ENCODE measurements at places on chromosomes 2 and 18.

DNA sequence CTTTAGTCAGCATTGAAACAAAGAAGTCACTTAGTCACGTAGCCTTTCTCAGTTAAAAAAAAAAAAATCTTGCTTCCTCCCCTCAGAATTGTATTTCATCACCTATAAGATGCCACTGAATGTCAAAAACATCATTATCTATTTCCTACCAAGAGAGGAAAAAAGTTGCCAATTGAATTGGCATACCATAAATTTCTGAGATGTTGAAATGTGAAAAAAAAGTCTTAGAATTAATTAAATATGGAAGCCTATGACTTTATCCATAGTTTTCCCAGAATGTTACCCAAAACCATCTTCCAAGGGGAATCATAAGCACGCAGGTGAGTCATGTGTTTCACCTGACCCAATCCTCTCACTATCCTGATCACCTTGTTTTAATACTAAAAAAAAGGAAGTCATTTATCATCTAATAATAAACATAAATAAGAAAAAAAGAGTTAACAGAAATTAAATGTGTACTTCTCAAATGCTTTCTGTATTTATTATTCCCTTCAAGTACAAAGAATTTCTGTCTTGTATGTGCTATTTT is 205.7 kb downstream of the TCF4 start:
- DNase-seq: no peak

DNA sequence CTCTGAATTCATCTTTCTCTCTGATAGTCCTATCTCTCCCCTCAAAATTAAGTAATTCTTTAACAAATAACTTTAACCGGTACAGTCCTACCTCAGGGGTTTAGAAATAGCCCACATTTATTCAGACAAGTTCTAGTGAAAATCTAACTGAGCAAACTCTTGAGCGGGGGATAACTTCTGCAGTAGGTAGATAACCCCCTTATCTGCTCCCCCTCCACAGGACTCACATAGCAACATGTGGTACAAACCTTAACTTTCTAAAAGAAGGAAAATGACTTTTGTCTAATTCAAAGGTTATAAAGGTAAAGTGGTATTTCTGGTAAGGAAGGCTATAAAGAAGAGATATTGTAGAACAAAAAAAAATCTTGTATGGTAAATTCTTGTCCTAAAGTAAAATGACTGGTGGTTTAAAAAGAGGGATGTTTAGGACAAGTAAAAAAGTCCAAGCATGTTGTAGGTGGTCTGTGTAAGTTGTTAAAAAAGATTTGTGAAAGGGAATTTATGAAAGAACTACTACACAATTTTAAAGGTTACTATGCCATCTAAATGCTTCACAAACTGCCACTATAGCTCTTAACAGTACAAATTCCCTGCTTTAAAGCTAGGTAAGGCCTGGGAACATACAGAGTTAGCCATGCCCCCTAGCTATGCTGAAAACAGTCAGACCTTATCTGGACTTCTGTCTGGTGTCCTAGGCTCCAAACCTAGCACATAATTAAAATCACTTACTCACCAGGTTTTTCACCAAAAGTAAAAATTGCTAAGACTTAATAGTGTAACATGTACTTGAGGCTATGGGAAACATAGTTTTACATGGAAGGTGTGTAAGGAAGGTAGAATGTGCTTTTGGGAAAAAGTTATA is 8.1 kb upstream of the RPIA start:
- no peak for DNase-seq

GRCh38 chr18:42164556-42164955 is 209.5 kb downstream of the PIK3C3 start:
- DNase-seq: no peak

DNA sequence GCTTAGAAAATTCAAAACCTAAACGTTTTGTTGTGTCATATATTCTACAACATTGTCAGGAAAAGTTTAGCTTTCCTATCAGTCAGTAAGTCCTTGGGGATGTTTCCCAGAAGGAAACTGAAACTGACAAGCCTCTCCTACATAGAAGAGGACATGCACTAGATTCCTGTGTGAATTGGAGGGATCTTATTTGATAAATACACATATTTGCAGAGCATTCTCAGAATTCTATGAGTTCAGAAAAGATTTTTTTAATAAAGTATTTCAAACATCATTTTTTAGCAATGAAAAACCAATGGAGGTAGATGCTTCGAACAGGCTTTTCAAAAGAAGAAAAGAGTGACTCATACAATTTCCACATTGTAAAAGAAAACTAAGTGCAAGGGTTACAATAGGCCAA is 1706.7 kb downstream of the SUCLG1 start:
- DNase-seq: no peak

- DNase-seq: no peak
These were observed 120.6 kb upstream of the SP3 start for GRCh38 chr2:174085781-174086180.

DNA sequence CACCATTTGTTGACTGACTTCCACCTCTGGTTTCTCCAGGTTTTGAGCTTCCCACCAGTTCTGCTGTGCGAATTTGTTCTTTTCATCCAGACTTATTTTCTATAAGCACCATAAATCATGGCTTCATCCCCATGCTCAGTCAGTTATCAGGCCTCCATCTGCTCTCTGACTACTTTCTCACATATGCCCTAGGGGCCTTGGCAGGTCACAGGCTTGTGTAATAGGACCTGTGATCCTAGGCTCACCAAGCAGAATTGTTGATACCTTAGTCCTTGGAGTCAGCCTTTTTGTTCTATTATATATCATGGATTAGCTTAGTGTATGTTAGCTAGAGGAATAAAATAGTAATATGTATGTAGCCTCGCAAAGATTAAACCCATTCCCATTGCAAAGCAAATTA is 284.2 kb upstream of the TANK start:
- DNase-seq: no peak

GRCh38 chr2:132497591-132497990 is 81.0 kb downstream of the GPR39 start:
- DNase-seq: no peak

- no peak for DNase-seq
These were observed 79.8 kb downstream of the VAPA start for GRCh38 chr18:9993521-9994025.

- DNase-seq: no peak
These were observed 100.8 kb downstream of the COLEC12 start for GRCh38 chr18:399631-400135.

DNA sequence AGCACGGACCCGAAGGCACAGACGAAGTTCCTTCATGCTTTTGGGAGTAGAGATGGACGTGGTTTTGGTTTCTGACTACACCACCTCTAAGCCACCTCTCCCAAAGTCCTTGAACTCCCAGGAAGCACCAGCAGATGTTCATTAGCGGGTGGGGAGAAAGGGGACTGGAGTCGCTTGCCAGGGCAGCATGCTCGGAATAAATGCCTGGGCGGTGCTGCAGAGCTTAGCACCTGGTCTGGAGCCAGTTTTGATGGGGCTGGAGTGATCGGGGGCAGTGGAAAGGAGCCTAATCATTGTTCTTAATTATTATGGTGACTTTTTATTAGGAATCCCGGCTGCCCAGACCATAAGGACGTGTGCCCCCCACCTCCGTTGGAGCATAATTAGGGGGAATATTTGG is 220.8 kb downstream of the TFCP2L1 start:
- DNase-seq: no peak

DNA sequence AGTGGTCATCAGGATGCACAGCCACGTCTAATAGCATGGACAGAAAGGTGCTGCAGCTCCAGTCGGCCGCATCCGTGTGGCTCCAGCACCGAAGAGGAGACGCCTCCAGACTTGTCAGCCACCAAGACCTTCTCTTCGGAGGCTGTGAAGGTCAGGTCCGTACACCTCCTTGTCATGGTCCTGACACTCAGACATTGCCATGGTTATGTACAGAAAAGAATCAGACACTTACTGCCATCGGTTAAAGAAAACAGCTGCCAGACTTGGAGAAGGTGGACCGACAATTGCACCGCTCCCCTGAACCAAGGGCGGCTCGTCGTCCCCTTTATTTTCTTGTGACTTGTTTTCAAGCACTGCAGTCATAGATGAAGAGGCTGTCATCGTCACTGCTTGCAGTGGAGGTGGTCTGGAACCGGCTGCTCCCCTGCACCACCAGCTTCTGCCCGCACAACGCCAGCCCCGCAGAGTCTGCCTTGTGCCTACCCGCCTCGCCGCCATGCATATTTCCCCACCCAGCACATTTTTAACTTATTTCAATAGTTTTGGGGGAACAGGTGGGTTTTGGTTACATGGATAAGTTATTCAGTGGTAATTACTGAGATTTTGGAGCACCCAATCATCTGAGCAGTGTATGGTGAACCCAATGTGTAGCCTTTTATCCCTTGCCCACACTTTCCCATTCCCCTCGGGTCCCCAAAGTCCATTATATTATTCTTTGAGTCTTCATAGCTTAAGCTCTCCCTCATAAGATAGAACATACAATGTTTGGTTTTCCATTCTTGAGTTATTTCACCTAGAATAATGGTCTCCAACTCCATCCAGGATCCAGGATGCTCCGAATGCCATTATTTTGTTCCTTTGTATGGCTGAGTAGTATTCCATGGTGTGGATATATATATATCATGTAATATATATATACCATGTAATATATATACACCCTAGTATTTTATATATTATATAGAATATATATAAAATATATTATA is 18.1 kb downstream of the FBXO48 start:
- no peak for DNase-seq

GRCh38 chr2:206245265-206245672 is 29.2 kb upstream of the ZDBF2 start:
- DNase-seq: no peak

DNA sequence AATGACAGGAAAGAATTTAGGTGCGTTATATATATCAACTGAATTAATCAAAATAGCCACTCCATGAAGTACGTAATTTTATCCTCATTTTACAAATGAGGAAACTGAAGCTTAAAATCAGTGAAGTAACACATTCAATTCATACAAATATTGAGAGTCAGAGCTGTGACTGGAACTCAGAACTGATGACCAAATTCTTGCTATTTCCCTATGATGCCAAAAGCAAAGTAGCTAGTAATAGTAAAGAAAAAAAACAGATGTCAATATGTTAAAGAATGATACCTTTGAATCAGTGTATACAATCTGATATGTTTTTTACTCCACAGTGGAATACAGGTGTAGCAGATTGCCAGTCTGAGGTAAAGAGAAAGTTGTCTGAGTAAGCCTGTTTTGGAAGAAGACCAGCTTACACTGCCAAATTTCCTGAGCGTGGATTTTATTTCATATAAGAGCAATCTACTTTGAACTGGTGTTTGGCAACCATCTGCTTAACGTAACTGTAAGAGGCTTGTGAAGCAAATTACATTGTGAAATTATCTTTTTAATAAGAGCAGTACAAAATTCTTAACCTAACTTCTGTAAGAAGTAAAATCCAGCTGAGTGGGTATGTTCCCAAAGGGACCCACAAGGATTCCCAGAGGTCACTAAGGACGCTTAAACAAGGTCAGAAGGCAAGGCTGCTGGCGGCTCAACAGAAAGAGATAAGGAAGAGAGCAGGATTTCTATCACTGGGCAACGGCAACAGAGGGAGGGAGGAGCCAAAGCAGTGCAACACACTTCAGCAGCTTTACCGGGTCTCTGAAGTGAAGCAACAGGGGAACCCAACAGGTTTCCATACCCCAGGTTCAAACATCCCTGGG is 85.6 kb downstream of the IKZF2 start:
- DNase-seq: peak; percentile 27

- DNase-seq: no peak
These were observed 17.4 kb upstream of the FOSL2 start for GRCh38 chr2:28375236-28375635.

- DNase-seq: no peak
These were observed 74.4 kb upstream of the ASB18 start for GRCh38 chr2:236338495-236339184.

DNA sequence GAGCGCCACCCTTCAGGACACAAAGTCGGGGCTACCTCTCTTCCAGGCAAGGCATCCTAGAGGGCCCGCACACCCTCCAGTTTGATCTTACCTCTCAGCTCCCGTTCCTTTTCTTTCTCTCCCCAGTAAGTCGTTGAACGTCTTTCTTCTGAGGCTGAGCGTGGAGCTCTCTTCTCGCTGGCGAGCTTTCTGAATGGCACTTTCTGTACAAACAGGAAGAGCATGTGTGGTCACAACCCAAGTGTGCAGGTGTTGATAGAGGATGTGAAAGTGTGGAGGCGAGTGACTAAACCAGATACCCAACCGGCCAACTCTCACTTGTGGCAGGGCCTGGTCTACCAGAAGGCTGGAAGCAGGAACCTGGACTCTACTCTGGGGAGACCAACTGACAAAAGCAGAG is at the start of gene AFF3:
Gene AFF3, minus strand, starts transcription at position 198 of the 400 bp plus-strand sequence. CDS start 38,136 bp downstream, outside the sequence.
- DNase-seq: no peak

- DNase-seq: no peak
These were observed 314.9 kb downstream of the AFF3 start for GRCh38 chr2:99827296-99827999.

DNA sequence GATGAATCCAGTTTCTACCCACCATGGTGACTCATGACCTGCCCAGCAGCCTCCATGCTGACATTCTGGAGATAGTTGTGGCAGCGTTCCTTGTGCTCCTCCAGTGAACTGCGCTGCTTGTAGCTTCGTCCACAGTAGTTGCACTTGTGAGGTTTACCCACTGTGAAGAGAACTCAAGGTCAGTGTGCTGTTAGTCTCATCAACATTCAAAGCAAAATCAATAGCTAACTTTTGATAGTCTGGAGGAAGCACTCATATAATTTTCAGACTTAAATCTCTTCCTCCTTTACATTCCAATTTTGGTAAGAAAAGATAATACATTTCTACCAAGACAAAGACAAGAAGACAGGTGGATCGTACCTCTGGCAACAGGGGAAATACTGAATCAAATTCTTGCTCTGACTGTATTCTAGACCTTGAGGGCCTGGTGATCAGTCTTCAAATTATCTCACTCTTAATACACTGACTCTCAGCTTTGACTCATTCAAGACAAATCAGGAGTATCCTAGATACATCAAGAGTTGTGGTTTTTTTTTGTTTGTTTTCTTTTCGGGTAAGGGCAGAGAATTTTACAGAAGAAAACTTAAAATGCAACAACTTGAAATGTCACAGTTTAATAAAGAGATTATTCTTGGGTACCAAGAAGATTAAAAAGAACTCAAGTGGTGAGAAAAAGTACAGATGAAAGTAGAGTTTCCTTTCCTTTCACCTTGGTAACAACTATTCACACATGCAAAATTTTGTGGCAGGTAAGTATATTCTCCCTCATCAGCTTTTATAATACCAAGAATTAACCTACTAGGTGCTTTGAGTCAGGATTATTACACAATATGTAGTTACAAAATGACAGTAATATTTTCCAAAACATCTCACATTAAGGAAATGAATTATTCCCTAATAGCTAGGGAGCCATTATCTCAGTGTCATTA is 129.2 kb downstream of the IKZF2 start:
- DNase-seq: no peak

GRCh38 chr18:24319757-24320156 is 77.9 kb downstream of the OSBPL1A start:
- DNase-seq: no peak

DNA sequence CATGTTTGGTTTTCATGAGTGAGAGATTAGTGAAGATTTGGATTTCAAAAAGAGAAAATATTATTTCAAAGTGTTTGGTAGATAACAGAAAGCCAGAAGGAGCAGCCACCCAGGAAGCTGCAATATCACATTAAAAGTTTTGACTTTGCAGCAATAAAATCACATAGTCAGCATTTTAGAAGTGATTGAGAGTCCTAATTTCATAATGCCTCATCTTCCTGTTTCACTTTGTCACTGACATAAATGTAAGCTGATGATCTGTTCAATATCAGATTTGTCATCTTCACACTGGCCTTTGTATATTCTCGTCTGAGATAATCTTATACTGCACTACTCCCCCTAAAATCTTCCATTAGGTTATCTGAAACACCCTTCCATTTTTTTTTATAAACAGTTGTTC is 690.5 kb downstream of the ADCYAP1 start:
- no peak for DNase-seq

GRCh38 chr18:57446322-57446721 is 11.1 kb downstream of the ONECUT2 start:
- no peak for DNase-seq
